ENCODE measurements at places on chromosomes 16 and 17.

GRCh38 chr17:40474419-40475002 lies 26.9 kb downstream of the TNS4 start:
- no peak overlapping the region for H3K4me3 ChIP-seq
- H3K27ac ChIP-seq, result peak overlapping the region; percentile 23
- DNase-seq, result no peak
- peaks cover 25% of the 10 kb centered on the region for H3K4me1 ChIP-seq

GRCh38 chr17:72342627-72343527 lies 222.1 kb downstream of the SOX9 start:
- no peaks in the 10 kb centered on the region for H3K27me3 ChIP-seq
- no peaks in the 10 kb centered on the region for H3K36me3 ChIP-seq
- H3K4me1 ChIP-seq, result peaks cover 19% of the 10 kb centered on the region
- H3K27ac ChIP-seq, result no peak overlapping the region
- no peak overlapping the region for H3K4me3 ChIP-seq
- DNase-seq, result no peak

DNA sequence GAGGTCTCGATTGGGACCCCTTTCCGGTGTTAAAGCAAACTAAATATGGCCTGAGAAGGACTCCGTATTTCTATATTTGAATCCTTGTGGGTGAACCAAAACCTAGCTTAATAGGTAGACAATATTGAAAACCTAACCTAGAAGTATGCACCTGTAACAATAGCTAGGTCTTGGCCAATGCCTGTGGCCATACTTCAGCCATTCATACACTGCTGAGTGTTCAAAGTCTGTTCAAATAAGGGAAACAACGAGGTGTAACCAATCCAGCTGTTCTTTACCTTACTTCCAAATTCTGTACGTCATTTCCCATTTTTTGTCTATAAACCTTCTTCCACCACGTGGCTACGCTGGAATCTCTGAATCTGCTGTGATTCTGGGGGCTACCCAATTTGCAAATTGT lies 34.1 kb upstream of the HELZ start:
- no peak for DNase-seq
- no peaks in the 10 kb centered on the region for H3K36me3 ChIP-seq
- no peak overlapping the region for H3K4me3 ChIP-seq
- no peak overlapping the region for H3K27ac ChIP-seq
- peaks cover 2% of the 10 kb centered on the region for H3K27me3 ChIP-seq
- H3K4me1 ChIP-seq, result no peaks in the 10 kb centered on the region

DNA sequence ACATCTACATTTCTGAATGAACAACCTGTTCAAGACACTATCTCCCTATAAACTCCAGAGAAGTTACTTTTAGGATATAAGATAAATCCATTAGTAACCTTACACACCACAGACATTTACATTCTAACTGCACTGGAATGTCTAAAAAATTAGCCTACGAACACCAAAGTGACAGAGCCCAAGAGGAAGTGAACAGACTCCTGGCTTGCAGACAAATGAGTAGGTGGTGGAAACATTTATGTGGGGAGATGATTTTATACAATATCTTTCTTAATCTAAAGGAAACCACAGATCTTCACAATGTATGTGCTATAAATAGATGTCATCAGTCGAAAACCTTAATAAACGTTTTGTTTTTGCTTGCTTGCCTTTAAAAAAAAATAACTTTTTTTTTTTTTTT lies 18.8 kb downstream of the ZNF652 start:
- no peaks in the 10 kb centered on the region for H3K36me3 ChIP-seq
- no peak overlapping the region for H3K27ac ChIP-seq
- peaks cover 4% of the 10 kb centered on the region for H3K4me1 ChIP-seq
- DNase-seq, result peak; percentile 78
- H3K27me3 ChIP-seq, result no peaks in the 10 kb centered on the region

GRCh38 chr16:74438492-74438979 lies 17.3 kb upstream of the CLEC18B start:
- peaks cover 3% of the 10 kb centered on the region for H3K36me3 ChIP-seq
- no peaks in the 10 kb centered on the region for H3K4me1 ChIP-seq
- no peak overlapping the region for H3K27ac ChIP-seq
- H3K4me3 ChIP-seq, result no peak overlapping the region
- H3K27me3 ChIP-seq, result no peaks in the 10 kb centered on the region

DNA sequence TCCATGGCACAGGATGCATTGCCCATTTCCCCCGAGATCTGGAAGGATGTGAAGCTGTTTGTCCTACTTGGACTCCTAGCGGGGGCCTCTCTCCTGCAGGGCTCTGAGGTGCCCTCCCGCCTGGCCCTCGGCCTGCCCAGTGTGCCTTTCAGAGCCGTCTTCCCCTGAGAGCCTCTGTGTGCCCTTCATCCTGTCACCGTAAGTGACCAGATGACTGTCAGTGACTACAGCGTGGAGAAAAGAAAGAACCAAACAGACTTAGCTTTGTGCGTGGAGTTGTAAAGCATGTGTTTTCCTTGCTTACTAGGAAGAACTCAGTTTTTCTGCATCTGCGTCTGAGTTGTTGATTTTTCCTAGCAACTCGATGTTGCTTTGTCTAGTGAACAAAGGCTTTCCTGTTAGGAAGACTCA lies 56.1 kb downstream of the BANP start:
- H3K27ac ChIP-seq, result no peak overlapping the region
- no peak for DNase-seq
- peaks cover 22% of the 10 kb centered on the region for H3K36me3 ChIP-seq
- H3K27me3 ChIP-seq, result no peaks in the 10 kb centered on the region

GRCh38 chr16:67964477-67965131 lies 3.8 kb downstream of the SLC12A4 start:
- H3K27ac ChIP-seq, result no peak overlapping the region
- H3K4me3 ChIP-seq, result no peak overlapping the region
- H3K27me3 ChIP-seq, result no peaks in the 10 kb centered on the region
- no peak for DNase-seq

- DNase-seq, result no peak
- no peaks in the 10 kb centered on the region for H3K4me1 ChIP-seq
- H3K27ac ChIP-seq, result no peak overlapping the region
- H3K4me3 ChIP-seq, result no peak overlapping the region
- no peaks in the 10 kb centered on the region for H3K27me3 ChIP-seq
Observed at GRCh38 chr17:53807286-53807685, 15.4 kb upstream of the KIF2B start.

- H3K27me3 ChIP-seq, result no peaks in the 10 kb centered on the region
- peaks cover 15% of the 10 kb centered on the region for H3K36me3 ChIP-seq
- no peak overlapping the region for H3K4me3 ChIP-seq
- peak; percentile 86 for DNase-seq
Observed at GRCh38 chr17:62565817-62566216, 61.7 kb upstream of the MRC2 start.

Data from IMR-90 (cell line).